CD4-positive, alpha-beta T cell treated with Interleukin-1 beta for 1 hour (primary cell): ENCODE measurements at places on chromosomes 16 and 17.

GRCh38 chr16:59192551-59193199 lies 458.6 kb upstream of the GOT2 start:
- DNase-seq = no peak

DNA sequence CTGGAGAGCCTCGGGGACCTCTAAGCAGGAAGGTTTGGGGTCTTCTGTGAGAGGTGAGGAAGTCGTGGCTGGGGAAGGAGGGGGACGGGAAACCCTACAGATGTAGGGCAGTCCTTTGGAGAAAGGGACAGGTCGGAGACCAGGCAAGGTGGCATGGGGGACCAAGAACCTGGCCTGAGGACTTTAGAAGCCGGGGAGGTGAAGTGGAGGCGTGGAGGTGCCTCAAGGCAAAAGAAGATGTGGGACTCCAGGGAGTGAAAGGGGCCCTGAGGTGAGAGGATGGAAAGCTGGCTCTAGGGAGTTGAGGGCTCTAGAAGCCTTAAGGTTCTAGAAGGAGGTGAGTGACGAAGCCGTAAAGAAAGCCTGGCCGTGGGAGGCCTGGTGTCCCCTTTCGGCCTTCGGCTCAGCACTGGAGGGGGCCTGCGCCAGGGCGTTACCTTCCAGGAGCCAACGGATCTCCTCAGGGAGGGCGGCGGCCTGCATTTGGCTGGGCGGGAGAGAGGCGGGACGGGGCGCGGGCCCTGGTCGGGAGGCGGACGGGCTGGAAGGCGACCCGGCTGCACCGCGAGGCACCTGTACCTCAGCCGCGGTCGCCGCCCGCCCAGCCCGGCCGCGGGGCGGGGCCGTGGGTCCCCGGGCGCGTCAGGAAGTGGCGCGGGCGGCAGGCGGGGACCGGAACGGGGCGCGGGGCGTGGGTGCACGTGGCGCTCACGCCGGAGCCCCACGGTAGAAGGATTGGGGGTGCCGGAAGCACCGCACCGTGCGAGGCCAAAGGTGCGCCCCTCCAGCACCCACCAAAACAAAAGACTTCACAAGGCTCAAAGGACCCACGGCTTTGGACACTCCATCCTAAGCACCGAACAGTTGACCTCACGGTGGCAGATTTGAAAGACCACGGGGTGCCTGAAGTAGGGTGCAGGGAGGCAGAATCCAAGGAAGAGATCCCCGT lies at the start of gene SKAP1:
Gene SKAP1, minus strand, starts transcription at position 577 of the 949 bp plus-strand sequence.
- DNase-seq = peak; percentile 74

- DNase-seq = no peak
These were observed 267.2 kb upstream of the FOXF1 start for GRCh38 chr16:86243123-86243473.

GRCh38 chr16:49620158-49620868 lies 235.6 kb downstream of the ZNF423 start:
- DNase-seq = no peak

- DNase-seq = peak; percentile 89
These were observed 7.0 kb upstream of the GNG13 start for GRCh38 chr16:807347-808084.

DNA sequence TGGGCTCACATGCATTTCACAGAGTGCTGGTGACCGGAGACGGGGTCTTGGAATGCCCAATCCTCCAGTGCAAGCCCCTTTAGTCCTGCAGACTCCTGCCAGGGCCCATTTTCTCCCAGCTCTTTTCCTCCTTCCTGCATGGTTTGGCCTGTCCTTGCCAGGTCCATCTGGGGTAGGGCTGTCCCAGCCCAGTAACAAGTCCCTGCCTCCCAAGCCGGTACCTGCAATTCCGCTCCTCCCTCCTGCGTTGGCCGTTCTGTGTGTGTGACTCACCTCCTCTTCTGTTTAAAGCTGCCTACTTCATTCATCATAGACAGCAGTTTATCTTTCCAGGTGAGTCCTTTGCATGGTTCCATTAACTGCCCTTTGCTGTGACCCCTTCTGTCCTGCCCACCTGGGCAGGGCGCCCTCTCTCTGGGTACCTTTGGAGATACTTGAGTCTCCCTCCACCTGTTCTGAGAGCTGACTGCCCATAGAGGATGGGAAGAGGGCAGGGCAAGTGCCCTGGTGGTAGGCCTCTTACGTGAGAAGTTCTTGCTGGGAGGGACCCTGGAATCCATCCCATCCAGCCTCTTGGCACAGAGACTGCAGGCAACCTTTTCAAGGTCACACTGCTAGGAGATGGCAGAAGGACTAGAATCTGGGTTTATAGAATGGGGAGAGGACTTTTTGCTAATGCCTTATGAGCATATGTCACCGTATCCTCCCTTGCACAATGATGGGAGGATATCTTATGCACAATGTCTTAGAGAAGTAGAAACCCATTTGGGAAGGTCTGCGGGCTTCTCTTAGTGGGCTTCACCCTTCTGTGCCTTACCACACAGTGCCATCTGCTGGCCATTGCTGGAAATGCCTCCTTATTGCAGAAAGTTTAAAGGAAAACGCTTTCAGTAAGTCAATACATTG lies 29.7 kb upstream of the LGALS9 start:
- DNase-seq = peak; percentile 73

- DNase-seq = no peak
These were observed 482.8 kb downstream of the SOX9 start for GRCh38 chr17:72603420-72604242.
